Activated CD4-positive, CD25-positive, alpha-beta regulatory T cell (primary cell): ENCODE measurements at places on chromosomes 2 and 18.

GRCh38 chr2:222281506-222281905 is 17.3 kb downstream of the PAX3 start:
- no peak for DNase-seq

- no peak for DNase-seq
Observed at GRCh38 chr2:118634876-118635275, 212.6 kb downstream of the EN1 start.

DNA sequence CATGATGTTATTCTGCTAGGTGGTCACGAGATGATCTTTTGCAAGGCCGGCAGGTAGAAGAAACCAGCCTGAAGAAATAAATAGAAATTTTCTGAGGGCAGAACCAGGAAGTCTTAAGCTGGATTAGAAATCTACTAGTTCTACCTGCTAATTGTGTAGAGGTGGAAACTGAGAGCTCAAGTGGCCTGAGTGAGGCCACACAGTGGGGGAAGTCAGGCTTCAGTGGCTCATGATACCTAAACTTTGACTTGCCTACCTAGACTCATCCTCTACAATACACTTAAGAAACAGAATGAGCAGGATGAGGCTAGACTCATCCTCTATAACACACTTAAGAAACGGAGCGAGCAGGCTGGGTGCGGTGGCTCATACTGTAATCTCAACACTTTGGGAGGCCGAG is 134.9 kb upstream of the NDUFV2 start:
- DNase-seq: no peak

- DNase-seq: no peak
Observed at GRCh38 chr2:109409321-109410038, 204.3 kb downstream of the SEPTIN10 start.

GRCh38 chr2:230537531-230537976 is 121.6 kb downstream of the SP100 start:
- DNase-seq: no peak
